ENCODE measurements at places on chromosomes 4 and X.

- DNase-seq: peak; percentile 37
Observed at GRCh38 chrX:1658071-1658491, 43.2 kb downstream of the ASMT start.

- DNase-seq: no peak
Observed at GRCh38 chrX:154720067-154720466, 30.8 kb downstream of the GAB3 start.

DNA sequence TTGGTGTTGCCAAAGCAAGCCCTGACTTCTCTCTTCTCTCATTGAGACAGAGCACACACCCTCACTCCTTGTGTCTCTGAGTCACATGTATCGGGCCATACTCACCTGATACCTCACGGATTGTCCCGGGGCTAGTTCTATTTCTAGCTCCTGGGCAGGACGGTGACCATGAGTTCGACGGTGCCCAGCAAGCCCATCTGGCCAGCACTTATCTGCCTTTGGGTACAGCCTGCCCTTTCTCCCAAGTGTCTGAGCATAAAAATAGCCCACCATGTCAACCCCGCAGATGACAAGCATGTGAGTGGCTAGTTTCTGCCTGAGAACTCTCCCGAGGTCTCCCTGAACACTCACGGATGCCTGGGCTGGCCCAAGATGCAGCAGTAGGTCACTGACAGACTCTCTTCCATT is 158.5 kb downstream of the DHRSX start:
- no peak for DNase-seq

DNA sequence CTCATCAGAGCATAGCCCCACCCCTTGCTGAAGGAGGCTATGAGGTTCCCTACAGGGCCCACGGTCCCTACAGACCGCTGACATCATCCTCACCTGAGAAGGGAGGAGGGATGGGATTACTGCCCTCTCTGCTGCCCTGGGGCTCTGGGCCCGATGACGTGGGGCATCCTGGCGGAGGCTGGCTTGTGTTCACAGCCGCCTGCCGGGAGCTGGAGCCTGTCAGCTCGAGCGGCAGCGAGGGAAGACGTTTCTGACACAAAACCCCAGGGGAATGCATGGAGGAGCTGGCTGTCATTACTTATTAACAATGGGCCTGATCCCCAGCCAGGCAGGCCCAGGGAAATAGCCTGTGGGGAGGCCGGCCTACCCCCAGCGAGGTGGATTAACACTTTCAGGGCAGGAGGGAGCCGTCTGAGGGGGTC is 106.6 kb upstream of the ATP6AP2 start:
- no peak for DNase-seq

DNA sequence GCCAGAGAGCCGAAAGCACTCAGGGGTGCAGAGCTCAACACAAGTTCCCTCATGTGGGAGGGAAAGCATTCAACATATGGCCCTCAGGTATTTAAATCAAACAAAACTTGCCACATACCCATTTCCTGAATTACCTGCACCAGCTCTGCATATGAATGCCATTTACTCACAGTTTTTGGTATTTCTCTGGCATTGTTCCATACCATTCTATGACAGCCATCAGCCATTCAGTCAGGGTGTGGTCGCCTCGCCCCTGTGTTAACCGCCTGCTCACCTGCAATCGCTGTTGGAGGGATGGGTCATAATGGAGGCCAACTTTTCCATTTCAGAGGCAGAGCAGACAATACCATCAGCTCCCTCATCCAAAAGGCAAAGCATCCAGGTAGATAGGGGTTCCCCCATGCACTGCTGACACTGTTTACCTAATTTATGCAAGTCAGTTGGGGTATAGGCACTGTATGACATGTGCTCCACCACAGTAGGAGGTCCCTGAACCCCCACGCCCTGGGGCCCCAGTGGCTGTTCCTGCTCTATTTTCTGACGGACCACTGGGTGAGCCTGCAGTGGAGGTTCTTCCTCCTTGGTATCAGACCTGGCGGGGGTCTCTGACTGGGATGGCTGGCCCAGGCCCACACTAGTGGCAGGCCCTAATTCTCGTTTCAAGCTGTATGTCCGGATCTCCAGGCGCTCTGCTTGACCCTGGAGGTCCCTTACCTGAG is 227.1 kb downstream of the ADGRL3 start:
- no peak for DNase-seq

DNA sequence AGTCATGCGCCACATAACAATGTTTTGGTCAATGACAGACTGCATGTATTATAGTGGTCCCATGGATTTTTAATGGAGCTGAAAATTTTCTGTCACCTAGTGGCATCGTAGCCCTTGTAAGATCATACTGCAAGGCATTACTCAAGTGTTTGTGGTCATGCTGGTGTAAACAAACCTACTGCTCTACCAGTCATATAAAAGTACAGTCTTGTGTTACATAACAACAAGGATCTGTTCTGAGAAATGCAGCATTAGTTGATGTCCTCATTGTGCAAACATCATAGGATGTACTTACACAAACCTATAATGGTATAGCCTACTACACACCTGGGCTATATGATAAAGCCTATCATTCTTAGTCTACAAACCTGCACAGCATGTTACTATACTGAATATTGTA is 34.6 kb downstream of the COX18 start:
- no peak for DNase-seq

- DNase-seq: no peak
Observed at GRCh38 chr4:61407642-61408618, 207.8 kb downstream of the ADGRL3 start.

- DNase-seq: no peak
Observed at GRCh38 chr4:133869486-133869885, 332.1 kb downstream of the PABPC4L start.

DNA sequence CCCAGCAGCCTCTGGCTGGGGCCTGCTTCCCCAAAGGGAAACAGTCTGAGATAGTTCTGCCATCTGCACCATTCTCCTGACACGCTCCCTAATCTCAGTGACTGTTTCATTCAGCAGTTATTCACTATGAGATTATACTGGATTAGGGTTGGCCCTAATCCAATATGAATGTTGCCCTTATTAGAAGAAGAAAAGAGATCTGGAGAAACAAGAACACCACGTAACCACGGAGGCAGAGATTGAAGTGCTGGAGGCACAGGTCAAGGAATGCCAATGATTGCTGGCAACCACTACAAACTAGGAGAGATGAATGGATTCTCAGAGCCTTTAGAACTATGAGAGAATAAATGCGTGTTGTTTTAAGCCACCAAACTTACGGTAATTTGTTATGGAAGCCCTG is 7.4 kb downstream of the ACOX3 start:
- peak; percentile 30 for DNase-seq

DNA sequence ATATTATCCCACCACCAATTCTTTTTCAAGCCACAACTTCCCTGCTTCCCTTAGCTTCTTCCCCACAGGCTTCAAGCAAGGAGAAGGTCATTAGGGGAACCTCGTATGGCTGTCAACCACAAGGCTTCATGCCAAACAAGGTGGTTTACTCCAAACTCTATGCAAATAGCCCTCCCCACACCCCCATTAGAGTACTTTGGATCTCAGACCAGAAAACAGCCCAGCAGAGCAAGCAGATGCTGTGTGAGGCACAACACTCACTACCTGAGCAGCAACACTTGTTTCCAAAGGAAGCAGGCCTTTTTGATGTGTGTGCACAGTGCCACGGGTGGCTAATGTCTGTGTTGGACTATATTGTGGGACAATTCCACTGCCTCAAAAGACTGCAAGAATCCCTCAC is 189.0 kb downstream of the AR start:
- DNase-seq: no peak
